ENCODE measurements at places on chromosomes 5 and 9.
A peak's percentile ranks its signal among the peaks of the same experiment; 100 is the strongest.

DNA sequence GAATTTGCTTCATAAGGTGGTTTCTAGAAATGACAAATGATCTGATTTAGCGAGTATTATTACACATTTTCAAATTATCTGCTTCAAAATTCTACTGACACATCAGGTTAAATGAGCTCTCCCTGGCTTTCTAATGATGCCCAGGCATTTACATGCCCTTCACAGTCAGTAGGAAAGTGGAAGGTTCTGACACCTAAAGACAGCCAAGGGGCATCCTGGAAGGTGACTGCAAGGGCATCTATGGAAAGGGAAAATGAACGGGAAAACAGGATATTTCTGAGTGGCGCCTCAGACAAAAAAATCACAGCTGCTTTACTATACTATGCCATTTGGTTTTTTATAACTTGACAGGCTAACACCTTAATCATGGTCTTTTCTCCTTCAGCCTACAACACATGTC is 31.0 kb downstream of the ANKH start:
- DNase-seq = no peak

GRCh38 chr9:5515261-5515650 is 4.9 kb downstream of the PDCD1LG2 start:
- no peak for DNase-seq

DNA sequence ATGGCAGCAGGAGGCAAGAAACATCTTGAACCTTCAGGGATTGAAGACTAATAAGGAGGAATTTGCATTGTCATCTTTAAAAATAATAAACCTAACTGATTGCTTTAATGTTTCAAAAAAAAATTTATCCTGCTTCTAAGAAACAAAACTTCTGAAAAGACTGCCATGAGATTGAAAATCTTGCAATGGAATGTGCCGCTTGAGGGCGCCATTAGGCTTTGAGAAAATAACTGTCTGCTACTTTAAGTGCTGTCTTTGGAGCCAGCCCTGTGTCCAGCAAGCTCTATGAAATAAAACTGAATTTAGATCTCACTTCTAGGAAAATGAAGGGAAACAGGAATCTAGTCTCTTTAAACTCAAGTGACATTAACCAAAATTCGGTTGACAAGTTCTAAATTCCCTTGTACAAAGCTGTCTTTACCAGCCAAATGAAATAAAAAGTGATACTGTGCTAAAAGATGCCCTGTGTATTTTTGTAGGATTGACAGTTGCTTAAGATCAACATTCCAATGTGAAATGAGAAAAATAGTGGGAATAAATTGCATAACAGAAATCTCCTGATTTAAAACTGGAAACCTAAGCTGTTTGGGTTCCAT is 79.4 kb downstream of the ESM1 start:
- DNase-seq = peak; percentile 22

DNA sequence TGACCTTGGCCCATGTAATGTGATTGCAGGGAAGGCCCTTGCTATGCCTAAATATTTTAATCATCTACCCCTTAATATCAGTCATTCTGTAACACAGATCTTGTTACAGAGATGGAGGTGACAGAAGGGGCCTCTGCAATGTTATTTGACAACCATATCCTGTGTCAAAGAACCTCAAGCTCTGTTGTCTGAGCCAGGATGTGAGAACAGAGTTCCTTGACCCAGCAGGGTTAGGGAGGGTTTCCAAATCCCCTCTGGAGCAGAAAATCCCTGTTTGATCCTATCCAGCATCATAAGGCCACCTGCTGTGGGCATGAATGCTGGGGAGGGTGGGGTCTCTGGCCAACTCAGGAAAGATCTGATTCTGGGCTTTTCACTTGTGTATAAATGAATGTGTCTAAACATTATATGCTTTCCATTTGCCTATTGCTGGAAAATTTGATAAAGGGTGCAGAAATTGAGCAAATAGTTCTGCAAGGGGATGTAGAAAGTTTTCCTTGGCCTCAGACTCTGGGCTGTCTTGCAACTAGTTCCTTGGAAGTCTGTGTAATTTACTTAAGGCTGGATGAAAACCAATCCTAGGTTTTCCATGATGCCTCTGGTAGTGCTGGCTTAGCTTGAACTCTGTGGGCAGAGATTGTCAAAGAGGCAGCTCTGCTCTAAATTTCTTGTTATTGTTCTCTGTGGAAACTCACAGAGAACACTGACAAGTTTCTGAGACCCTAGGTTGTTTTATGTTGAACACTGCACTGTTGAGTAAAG is 71.0 kb downstream of the PGM5 start:
- DNase-seq = no peak

DNA sequence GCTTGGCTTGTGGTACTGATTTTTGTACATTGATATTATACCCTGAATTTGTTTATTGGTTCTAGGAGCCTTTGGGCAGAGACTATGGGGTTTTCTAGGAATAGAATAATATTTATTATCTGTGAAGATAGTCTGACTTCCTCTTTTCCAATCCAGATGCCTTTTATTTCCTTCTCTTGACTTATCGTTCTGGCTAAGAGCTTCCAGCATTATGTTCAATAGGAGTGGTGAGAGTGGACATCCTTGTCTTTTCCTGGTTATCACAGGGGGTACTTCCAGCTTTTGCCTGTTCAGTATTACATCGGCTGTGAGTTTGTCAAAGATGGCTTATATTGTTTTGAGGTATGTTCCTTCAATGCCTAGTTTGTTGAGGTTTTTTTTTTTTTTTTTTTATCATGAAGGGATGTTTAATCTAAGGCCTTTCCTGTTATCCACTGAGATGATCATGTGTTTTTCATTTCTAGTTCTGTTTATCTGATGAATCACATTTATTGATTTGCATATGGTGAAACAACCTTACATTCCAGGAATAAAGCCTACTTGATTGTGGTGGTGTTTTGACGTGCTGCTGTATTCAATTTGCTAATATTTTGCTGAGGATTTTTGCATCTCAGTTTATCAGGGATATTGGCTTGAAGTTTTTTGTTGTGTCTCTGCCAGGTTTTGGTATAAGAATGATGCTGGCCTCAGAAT is 77.5 kb downstream of the CERT1 start:
- no peak for DNase-seq

DNA sequence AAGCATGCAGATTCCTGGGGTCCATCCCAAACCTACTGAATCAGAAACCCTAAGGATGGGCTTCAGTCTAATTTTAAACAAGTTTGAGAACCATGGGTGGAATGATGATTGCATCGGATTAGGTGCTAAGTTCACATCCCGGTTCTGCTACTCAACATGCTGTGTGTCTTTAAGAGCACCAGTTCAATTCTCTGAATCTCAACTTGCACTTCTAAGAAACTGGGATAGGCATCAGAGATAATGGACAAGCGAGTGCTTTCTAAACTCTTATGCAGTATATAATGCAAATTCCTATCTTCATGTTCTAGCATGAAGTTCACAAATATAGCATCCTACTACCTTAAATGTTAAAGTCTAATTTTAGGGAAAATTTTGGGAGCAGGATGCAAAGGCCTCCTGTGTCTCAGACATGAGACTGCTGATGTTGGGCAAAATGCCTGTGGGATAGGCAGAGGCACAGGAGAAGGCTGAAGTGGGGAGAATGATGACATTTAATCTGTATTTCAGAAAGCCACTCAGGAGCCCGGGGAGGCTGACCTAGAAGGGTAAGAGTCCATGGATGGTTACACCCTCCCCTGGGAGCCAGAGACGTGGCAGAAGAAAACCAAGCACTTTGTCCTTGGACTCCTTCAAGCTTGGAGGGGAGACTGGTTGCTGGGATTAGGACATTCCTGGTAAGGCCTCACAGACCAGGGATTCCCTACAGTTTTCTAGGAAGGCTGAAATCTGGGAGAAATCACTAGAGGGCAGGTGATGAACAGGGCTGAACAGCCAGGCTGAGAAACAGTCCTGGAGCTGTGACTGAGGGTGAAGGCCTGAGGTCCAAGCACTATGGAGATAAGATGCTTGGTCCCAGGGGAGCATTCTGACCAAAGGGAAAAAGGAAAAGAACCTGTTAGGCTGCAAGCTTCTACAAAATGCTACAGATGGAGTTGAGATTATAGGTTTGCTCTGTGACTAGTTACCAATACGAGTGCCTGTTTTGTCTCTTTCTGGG is 311.9 kb upstream of the PANK3 start:
- DNase-seq = no peak

- no peak for DNase-seq
Observed at GRCh38 chr9:90921969-90922368, 120.3 kb downstream of the SYK start.

DNA sequence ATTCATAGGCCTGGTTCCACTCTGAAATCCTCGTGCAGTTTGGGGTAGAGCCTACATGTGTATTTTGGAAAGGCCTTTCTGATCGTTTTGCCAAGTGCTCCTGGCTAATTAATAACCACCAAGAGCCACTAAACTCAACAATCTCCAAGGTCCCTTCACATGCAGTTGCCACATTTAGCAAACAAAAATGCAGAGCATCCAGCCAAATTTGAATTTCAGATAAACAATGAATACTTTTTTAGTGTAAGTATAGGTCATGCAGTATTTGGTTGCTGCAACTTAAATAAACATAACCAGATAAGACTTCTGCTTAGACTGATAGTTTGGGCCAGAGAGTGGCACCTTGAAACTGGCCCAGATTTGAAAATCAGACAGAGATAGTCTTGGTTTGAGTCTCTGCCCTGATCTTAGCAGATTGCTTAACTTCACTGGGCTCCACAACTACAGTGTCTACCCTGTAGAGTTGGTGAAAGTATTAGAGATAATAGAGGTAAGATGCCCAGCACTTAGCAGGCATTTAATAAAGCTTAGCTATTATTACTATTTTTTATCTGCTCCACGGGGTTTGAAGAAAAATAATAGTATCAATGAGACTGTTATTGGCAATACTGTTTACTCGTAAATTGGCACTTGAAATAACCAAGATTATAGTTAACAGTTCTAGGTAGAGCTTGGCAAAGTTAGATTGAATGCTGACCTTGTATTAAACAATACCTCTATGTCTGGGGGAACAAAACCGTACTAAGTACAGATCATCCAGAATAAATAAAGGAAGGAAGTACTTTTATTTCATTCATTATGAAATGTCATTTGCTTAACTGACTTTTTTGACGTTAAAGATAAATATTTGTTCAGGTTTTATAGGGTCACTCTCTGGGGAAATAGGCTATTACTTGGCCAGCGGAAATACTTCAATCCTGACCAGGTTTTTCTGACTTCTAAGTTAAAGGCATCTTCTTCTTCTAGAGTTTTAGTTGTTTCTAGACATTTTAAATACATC is 274.8 kb downstream of the DOCK8 start:
- no peak for DNase-seq

Data from NCI-H446 (cell line).